ENCODE measurements at places on chromosomes 13 and 19. TPM values are rescaled to one million over a fixed set of nuclear protein-coding genes. Genes with fewer than 3 reads are reported as not detected.

Gene ZNF556
- total RNA-seq: not detected

Gene SERPINE3
- not detected for total RNA-seq

Gene GFY
- 0.88 TPM for total RNA-seq

Gene IGFLR1
- total RNA-seq: 4.7 TPM

Gene IL27RA
- not detected for total RNA-seq

Gene KLK10
- total RNA-seq: not detected

Gene APOC4
- total RNA-seq: not detected

Gene CYP2A6
- total RNA-seq: not detected

Gene MEDAG
- total RNA-seq: 0.51 TPM

Gene FBXL12
- total RNA-seq: 43.0 TPM

Gene PROZ
- not detected for total RNA-seq

Gene ZNF429
- 29.8 TPM for total RNA-seq

Gene CGB5
- total RNA-seq: not detected

Gene HRC
- total RNA-seq: 26.6 TPM

Gene ZNF772
- 33.2 TPM for total RNA-seq

Gene PRR12
- 39.2 TPM for total RNA-seq

Gene MYH14
- 0.59 TPM for total RNA-seq

Gene C19orf85
- not detected for total RNA-seq

Gene CLDN10
- 8.3 TPM for total RNA-seq

Gene EDNRB
- 0.10 TPM for total RNA-seq

Gene ZNF584
- total RNA-seq: 5.8 TPM

Gene URI1
- total RNA-seq: 43.7 TPM

Gene PSG1
- total RNA-seq: not detected

Gene WDR88
- not detected for total RNA-seq

Gene FGF21
- total RNA-seq: not detected

Gene LRRC63
- total RNA-seq: not detected

Gene MAP4K1
- total RNA-seq: 6.3 TPM

Gene CACNA1A
- 190 TPM for total RNA-seq

Gene ZNF440
- total RNA-seq: 20.3 TPM

Gene CGB8
- total RNA-seq: not detected

Data from glutamatergic neuron (in vitro differentiated cells).